ENCODE measurements at places on chromosomes 3 and 15.

DNA sequence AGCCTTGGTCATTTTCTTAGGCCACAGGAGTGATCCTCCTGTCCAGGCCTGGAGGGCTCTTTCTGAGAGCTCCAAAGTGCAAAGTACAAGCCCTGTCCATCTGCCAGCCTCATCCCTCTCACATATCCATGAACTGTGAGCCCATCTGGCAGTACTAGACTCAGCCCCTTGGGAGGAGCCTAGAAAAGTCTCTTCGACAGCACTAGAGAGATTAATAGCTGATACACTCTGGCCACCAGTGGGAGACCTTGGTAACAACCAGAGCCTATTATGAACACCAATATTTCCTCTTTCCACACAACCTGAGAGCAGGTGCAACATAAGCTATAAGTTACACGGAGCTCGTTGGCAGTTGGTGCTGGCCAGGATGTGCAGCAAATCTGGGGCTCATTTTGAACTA lies 59.5 kb upstream of the DCLK3 start:
- no peak for DNase-seq

DNA sequence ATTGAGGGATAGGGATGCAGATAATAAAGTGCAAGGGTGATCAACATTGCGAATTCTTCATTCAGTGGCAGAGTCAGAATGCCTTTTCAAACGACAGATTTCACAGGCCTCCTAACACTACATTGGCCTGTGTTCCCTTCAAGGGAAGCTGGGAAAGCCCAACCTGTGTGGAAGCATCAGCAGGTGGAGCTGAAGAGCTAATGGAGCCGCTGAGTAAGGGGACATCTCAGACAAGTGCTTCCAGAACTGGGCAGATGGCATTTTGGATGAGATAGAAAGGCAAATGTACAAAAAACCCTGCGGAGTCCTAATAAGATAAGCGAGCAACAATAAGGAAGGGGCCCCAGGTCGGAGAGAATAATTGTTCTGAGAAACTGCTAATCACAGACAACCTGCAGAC lies 8.5 kb upstream of the SLC24A5 start:
- DNase-seq = no peak

GRCh38 chr3:14581334-14582044 lies 41.3 kb upstream of the GRIP2 start:
- no peak for DNase-seq

- no peak for DNase-seq
Observed at GRCh38 chr3:132348531-132348930, 31.3 kb downstream of the ACP3 start.

DNA sequence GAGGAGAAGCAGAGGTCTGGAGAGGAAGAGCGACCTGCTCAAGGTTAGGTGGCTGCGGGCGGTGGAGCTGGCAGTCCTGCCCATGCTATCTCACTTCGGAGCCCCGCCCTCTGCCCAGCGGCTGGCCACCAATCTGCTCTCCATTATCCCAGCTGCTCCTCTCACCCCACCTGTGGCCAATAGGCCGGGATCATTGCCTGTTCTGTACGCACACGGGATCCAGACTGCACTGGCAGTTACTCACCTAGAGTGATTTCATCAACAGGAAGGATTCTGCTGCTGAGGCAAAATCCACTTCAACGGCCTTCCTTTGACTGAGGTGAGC lies 100.6 kb downstream of the TLE3 start:
- DNase-seq = no peak

GRCh38 chr15:67307156-67307555 lies 52.6 kb downstream of the IQCH start:
- no peak for DNase-seq

- no peak for DNase-seq
Observed at GRCh38 chr3:137052298-137052697, 94.5 kb downstream of the IL20RB start.

DNA sequence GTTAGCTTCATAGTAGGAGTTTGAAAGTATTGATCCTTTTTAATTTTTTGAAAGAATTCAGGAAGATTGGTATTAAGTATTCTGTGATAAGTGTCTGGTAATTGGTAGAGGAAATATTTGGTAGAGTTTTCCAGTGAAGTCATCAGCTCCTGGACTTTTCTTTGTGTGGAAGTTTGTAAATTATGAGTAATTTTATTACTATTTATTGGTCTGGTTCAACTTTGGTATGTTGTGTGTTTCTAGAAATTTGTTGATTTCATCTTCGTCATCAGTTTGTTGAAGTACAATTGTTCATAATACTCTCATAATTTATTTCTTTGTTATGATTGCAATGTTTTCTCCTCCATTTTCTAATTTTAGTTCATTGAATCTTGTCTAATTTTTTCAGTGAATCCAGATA lies 832.0 kb downstream of the OTOL1 start:
- DNase-seq = no peak

DNA sequence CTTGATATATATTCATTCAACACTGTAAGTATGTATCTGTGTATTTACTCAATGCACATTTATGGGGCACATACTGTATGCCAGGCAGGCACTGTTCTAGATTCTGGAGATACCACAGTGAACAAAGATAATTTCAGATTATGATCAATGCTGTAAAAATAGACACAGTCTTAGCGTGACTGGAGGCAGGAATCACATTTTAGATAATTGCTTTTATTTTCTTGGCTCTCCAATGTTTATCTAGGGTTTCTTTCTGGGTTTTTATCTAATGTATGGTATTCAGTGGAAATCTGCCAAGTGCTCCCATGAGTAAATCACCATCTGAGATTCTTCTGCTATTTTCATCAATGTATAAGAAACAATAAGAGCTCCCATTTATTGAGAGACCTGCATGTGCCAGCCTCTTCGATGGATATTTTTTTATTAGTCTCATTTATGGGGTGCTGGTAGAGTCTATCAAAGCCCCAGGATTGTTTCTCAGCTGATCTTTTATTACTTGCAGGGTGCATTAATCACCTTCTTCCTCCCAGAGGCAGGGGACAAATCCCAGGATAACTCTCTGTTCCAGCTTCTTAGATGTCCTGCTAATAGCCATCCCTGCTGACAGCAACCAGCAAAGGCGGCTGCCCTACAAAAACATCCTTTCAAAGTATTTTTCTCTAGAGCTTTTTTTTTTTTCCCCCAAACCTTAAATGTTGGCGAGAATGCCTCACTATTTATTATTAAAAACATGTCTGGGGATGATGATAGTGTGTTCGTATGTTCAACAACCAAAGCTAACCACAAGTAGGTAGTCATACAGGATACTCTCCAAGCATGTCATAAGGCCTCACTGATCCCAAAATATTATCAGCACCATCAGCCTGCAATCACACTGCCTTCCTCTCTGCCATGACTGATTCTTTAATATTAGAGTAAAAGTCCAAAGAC lies 331.0 kb upstream of the RASGRP1 start:
- no peak for DNase-seq

- DNase-seq = no peak
Observed at GRCh38 chr3:183378008-183378407, 50.4 kb downstream of the MCF2L2 start.

- no peak for DNase-seq
Observed at GRCh38 chr15:71532994-71533393, 277.4 kb upstream of the NR2E3 start.

DNA sequence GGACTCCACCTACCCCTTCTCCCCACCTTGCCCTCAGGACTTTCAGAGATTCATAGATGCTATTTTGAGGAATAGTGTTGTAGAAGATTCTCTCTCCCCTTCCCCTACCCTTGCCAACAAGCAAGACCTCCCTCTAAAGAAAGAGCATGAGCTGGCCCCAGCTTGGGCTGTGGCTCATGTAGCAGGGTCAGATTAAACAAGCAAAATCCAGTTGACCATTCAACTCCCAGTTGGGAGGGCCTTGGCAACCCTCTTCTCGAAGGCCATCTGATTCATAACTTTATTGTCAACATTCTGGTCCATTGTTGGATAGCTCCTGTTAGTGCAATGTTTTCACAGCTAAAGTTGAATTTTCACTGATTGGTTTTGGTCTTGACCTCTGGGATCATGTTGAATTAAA lies 41.1 kb downstream of the TNFAIP8L3 start:
- no peak for DNase-seq

DNA sequence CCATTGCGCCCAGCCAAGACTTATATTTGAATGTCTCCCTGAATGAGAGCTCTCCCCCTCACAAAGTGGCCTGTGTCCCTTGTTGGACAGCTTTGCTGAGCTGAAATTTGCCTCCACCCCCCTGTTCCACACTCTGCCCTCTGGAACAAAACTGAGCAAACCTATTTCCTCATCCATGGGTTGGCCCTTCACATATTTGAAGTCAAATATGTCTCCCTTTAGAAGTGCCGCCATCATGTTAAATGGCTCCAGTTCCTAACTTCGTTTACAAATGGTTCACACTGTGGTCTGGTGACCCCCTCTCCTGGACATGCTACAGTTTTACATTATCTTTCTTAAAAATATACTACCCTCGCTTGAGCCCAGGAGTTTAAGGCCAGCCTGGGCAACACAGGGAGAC lies 4.6 kb downstream of the PLIN1 start:
- no peak for DNase-seq

GRCh38 chr3:128436214-128436613 lies 30.5 kb downstream of the DNAJB8 start:
- DNase-seq = no peak

GRCh38 chr3:34185301-34185700 lies 386.9 kb downstream of the PDCD6IP start:
- DNase-seq = no peak

GRCh38 chr3:186821429-186822387 lies 15.4 kb upstream of the RFC4 start:
- no peak for DNase-seq

GRCh38 chr3:24017305-24017704 lies 72.2 kb downstream of the NR1D2 start:
- no peak for DNase-seq

- DNase-seq = no peak
Observed at GRCh38 chr15:67768313-67768977, 56.9 kb upstream of the SKOR1 start.

DNA sequence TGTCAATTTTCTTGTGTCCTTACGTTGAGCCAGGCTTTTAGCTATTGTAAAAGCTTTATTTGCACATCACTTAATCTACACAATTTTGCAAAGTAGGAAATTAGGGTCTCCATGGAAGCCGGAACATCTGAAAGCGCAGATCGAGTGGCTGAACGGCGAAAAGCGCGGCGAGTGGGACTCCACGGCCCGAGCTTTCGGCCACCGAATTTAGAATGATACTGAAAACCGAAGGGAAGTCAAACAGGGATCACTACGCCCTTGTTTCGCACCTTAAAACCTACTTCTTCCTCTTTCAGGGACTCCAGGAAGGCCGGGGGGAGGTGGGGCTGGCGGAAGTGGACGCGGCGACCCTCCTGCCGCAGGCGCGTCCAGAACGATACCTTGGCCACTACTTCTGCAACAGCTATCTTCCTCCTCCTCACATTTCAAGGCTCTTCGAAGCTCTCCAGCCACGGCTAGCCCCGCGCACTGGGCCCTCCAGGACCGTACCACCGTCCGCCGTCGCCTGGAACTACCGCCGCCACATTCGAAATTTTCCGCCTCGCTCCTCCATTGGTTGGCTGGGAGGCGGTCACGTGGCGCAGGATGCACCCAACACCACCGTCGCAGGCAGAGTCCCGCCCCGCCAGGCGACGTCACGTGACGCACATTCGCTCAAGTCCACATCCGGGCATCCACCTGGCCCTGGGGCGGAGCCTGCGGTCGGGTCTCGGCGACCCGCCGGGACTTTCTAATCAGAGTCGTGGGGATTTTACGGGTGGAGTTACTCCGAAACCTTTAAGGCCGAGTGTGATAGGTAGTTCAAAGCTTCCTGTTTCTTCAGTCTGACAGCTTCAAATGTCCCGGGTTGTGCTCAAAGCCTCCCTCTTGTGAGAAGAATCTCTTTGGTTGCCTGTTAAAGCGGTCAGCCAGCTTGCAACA lies at the start of gene SGO1:
Gene SGO1, minus strand, starts transcription at position 528 of the 921 bp plus-strand sequence. CDS start 2,179 bp downstream, outside the sequence.
- DNase-seq = peak; percentile 79

DNA sequence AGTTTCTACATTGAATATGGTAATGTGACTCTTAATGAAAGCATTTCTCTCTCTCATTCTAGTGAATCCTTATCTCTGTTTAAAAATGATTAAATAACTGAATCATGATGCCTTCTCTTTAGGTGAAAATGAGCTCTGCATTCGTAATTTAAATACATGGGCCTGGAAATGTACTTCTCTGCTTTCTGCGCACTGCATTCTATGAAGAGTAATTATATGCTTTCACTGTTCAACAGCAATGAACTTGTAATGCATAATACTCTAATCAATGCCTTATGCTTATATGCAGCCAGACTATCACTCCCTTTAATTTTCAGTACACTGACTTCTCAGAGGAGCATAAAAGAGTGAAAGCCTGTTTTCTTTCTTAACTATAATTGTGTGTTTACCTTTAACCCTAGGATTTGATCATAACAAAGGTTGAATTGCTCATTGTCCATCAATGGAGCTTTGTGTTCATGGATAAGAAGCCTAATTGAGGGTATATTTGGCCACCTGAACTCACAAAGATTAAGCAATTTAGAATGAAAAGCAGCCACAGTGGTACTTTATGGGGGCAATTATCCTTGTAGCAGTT lies 330.8 kb upstream of the PDZRN3 start:
- no peak for DNase-seq

- no peak for DNase-seq
Observed at GRCh38 chr15:40088929-40089755, 19.5 kb downstream of the BMF start.

DNA sequence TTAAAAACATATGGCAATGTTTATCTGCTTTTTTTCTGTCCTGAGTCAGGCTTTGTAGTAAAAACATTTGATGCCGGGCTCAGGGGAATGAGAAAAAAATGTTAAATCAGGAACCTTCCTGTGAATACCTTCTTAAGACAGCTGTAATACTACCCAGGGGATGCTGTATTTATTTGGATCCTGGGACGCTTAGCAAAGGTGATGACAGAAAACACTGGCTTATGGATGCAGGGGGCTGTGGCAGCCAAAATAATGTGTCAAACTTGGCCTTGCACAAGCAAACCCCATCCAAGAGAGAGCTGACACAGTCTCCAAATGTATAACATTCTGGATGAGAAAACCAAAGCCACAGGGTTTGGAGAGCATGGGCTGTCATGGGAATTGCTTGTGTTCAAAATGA lies 438.2 kb upstream of the PROK2 start:
- no peak for DNase-seq

- no peak for DNase-seq
Observed at GRCh38 chr15:62894322-62895085, 148.0 kb upstream of the TPM1 start.

DNA sequence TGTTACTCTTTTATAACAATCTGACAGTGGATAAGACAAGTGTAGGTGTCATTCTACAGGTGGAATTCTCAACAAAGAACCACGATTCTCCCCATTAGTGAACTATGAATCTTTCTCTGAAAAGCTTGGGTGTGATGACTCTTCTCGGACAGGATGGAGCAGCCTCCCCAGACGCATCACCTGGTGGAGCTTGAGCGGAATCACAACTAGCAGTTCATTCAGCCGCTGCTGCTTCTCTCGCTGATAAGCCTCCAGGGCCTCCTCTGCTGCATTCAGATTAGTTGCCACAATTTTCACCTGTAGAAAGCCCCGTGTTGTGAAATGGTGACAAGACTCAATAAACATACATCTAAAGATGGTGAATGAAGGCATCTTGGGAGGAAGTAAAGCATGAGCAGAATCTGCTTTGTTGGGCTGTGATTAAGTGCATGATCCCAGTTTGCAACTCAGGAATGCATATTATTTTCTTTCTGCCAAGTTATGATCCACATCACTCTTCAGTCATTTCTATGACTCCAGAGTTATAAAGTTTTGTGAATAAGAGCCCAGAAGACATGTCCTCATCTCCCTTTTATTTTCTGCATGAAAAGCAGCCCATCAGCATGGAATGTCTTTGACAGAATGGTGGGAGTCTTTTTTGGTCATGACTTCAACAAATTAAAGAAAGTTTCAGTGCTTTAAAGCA lies 93.6 kb downstream of the BOC start:
- no peak for DNase-seq

GRCh38 chr15:57596978-57597377 lies 5.3 kb downstream of the MYZAP start:
- DNase-seq = no peak

All from frontal cortex (tissue), 4 donors.